ENCODE measurements at places on chromosomes 5 and 9. TPM values are rescaled to one million over a fixed set of nuclear protein-coding genes. Genes with fewer than 3 reads are reported as not detected.

- DNase-seq: no peak
Observed at GRCh38 chr5:128626536-128627090, 88.6 kb upstream of the FBN2 start.

GRCh38 chr5:109413458-109413857 is 3.7 kb upstream of the PJA2 start:
- peak; percentile 58 for DNase-seq

DNA sequence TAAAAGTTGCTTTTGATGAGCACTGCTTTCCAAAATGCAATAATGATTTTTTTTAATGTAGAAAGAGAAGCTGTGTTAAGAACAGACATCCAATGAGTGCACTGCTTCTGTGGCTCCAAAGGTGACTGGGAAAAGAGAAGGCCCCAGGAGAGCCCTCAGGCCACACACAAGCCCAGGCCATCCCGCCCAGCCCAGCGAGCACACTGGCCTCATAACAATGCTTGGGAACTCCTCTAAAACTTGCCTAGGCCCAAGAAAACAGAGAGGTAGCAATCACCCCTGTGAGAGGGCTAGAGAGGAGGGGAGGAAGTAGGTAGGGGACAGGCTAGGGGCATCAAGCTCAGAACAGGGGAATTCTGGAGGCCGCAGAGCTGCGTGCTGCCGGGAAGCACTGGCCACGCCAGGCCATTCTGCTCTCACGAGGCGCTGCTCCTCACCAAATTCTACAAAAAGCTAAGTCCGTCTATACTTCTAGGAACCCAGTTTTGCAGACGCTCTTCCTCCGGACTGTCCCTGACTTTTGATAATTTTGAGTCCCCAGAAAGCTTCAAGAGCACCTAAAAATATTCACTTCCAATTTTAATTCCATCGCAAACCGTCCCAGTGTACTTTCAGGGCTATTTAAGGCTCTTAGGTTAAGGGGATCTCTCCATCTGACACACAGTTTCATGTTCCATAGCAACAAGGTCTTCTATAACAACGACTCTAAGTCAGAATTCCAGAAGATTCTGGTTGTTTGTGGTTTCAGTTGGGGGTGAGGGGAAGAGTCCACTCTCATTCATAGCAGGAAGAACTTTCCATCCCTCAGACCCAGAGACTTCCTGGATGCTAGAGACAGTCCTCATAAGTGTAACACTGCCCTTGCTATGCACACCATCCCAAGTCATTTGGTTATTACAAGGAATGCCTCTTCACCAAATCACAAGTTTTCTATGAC is 51.0 kb downstream of the HABP4 start:
- peak; percentile 83 for DNase-seq

DNA sequence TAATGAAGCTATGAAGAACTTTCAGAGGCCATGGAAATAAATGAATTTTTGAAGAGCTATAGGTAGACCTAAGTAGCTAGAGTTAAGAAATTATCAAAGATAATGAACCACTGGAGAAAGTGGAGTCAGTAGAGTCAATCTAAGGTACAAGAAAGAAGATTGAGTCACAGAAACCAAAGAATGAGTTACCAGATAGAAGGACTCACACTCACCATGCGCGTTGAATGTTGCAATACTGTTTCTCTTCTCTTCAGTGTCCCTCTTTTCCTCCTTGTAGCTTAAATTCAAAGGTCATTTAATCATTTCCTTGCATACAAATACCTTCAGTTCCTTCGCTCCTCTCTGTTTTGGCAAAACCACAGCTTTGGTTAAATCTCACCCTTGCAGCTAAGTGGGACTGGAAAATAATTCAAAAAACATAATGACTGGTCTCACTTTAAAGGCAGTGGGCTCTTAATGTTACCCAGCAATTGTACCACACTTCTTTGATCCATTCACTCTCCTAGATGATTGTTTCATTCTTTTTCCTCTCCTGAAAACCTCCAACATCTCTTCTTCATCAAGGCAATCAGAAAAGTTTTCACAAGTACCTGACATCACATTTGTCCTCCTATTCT is 58.3 kb downstream of the NIPBL start:
- peak; percentile 24 for DNase-seq

DNA sequence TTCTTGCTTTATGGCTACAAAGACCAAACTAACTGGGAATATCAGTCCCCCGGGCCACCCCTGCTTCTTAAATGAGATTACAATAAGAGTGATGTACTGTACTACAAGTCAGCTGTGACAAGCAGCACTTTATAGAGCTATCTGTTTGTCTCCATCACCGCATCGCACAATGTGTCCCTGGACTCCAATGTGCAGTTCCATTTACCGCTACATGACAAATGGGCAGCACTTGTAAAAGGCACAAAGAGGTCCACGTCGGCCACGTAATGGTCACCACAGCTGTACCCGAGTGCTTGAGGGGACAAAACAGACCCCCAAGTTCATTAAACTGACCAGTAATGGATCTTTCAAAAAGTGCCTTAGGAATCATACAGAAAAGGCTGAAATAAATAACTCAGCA is 54.1 kb downstream of the PSMB7 start:
- DNase-seq: no peak

DNA sequence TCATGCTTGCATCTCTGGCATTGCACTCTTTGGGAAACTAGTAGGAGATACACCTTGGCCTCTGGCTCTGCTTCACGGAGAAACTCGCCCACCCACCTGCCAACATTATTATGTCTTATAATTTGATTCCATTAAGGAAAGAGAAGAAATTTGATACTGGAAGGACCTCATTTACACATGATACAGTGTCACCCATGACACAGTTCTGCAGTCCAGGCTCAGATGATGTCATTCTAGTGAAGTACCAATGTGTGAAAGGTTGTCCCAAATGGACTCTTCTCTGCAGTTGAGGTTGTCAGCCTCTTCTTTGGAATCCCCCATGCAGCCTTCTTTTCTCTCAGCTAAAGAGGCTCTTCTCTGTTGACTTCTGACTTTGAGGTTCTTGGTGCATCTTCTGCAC is 329.1 kb downstream of the NTRK2 start:
- no peak for DNase-seq

DNA sequence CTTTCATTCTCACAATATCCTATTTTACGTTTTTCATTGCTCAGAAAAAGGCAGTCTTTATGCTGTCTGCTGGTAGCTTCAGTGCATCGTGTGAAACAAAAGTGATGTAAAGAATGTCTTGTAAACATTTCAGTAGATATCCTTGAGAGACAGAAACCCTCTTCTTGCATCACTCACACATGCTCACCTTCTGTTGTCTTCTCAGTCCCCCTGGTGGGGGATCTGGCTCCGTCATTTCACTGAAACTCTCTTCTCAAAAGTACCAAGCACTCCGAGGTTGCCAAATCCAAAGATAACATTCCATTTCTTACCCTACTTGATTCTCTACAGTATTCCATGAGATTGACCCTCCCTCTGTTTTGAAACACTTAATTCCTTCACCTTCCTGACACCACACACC is 46.1 kb upstream of the PCA3 start:
- no peak for DNase-seq

DNA sequence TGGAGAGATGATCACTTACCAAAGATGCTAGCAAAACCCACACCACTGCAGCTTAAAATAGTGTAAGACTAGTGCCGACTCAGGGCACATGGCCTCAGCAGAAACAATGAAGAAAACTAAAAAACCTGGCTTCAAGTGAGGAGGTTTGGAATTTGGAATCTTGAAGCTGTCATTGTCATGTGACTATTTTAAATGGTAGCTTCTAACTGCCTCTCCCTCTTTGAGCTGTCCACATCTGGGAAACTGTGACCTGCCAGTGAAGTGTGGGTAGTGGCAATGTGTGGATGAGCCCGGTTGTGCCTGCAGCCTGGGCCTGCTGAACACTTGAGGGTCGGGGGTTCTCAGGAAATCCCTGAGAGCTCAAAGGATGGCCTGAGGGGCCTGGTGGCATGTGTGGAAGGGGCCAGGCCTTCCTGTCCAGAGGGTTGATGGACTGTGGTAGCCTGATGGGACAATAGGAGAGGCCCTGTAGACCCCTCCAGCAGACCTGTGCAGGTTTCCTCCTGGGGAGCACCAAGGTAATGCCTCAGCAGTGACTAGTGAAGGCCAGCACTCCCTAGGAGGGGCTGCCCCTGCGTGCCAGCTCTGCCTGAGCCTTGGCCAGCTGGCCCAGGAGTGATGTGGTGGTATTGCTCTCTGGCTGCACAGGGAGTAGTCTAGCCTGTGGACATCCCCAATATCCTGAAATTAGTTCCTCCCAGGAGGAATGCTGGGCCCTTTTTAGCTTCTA is 13.6 kb downstream of the USP20 start:
- DNase-seq: no peak

DNA sequence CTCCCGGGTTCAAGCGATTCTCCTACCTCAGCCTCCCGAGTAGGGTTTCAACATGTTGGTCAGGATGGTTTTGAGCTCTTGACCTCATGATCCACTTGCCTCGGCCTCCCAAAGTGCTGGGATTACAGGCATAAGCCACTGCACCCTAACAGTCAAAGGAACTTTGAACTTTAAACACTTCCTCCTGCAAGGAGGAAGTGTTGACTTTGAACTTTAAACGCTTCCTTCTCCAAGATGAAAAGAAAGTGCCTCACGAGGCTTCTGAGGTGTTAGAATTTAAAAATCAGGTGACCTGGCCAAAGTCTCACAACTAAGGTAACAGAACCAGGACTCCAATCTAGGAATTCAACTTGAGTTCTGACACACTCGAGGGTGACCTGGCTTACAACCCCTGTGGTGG is 150.9 kb downstream of the BRINP1 start:
- no peak for DNase-seq

GRCh38 chr5:175542232-175542965 is 64.0 kb downstream of the SFXN1 start:
- DNase-seq: no peak

DNA sequence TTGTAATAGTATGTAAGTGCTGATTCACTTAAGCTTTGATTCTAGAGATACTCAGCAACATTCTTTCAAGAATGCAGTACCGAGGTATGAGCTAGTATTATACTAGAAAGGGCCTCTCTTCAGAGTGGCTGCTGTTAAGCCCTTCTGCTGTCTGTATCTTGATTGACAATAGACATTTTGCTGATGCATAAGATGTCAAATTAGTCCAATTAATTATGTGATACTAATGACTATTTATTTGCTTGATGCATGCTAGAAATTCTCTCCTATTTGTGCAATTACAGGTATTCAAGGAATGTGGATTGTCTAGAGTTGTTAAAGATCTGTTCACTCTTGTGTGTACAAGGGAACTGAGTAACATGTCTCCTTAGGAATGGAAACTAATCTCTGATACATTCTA is 92.3 kb upstream of the PTGER4 start:
- DNase-seq: peak; percentile 37

DNA sequence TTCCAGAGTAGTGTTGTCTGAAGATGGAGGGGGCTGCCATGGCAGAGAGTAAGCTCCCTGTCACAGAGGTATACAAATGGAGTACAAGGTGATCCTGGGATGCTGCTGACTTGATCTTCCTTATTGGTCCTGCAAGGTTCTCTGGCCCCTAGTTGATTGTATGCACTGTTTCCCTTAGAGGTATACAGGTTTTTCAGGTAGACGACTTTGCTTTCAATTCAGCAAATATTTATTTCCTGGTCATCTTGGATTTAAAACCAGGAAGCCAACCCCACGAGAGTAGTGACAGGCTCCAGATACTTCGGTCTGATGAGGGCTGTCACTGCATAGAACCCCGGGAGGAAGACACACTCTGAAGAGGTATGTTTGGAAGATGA is 16.5 kb upstream of the TRIM14 start:
- no peak for DNase-seq

DNA sequence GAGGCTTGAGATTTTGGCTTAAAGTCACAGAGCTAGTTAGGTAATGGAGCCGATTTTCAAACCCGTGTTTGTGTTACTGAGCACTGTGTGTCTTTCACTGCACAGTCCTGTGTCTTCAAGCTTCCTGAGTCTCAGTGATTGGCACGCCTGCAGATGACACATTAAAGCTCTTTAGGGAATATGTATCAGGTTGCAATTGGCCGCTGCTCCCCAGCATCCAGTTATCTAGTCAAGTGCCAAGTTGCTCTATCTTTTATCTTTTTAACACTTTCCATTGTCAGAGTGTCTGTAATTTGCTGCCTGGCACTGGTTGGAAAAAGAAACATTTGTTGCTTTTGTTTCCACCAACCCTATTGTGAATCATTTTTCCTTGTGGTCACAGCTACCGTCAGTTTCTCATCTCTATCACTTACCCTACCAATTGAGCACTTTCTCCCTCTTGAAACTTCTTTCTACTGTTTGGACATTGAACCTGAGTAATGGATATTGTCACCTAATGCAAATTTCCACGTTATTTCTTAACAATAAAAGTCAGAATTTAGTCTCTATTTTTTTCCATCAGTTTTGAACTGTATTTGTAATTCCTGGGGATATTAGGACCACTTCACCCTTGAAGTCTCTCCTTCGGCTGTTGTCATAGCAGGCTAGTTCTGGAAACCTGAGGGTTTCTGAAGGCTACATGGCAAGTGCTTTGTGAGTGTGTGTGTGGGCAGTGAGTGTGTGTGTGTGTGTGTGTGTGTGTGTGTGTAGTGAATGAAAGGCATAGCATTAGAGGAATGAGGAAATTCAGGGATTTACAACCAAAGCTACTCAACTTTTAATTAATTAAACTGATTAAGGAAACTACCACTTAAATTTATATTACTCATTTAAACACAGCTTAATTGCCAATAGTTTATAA is 274.3 kb downstream of the ISL1 start:
- DNase-seq: no peak

DNA sequence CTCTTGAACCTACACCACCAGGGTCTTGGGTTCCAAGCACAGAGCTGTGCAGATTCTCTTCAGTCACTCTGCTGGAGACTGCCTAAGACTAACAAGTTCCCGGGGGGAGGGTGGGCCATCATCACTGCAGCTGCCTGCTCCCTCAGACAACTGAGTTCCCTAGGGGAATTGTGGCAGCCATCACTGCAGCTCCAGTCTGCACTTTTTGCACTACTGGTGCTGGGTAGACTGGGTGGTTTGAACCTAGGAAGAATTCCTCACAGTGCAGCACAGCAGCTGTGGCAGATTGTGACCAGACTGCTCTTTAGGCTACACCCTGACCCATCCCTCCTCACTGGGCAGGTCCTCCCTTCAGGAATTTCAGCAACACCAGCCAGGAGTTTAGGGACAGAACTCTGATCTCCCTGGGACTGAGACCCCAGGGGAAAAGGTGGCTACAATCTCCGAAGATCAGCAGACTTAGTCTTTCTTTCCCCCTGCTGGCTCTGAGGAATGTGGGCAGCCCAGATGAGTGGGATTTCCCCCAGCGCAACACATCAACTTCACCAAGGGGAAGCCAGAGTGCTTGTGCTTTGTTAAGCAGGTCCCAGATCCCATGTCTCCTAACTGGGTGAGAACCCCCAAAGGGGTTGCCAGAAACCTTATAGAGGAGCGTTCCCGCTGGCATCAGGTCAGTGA is 30.9 kb upstream of the RGMB start:
- DNase-seq: no peak

GRCh38 chr5:140262839-140263238 is 40.1 kb downstream of the PFDN1 start:
- DNase-seq: no peak

GRCh38 chr5:119453040-119453373 is 710 bp downstream of the HSD17B4 start:
- DNase-seq: peak; percentile 38

ENTPD8 gene
- 0.07 TPM for polyA plus RNA-seq

NR2F1 gene
- polyA plus RNA-seq: 175 TPM

IFNA2 gene
- not detected for polyA plus RNA-seq

LCN2 gene
- polyA plus RNA-seq: not detected

ZNF883 gene
- polyA plus RNA-seq: 0.51 TPM

ITGA1 gene
- 22.3 TPM for polyA plus RNA-seq

BASP1 gene
- 121 TPM for polyA plus RNA-seq

DDX4 gene
- not detected for polyA plus RNA-seq

ACER2 gene
- 0.66 TPM for polyA plus RNA-seq

RORB gene
- not detected for polyA plus RNA-seq

ADAMTS13 gene
- polyA plus RNA-seq: 3.1 TPM

ACOT12 gene
- polyA plus RNA-seq: not detected

ADAMTS16 gene
- 0.09 TPM for polyA plus RNA-seq

C9orf50 gene
- 0.20 TPM for polyA plus RNA-seq
